ENCODE measurements at places on chromosomes 1 and 21.

DNA sequence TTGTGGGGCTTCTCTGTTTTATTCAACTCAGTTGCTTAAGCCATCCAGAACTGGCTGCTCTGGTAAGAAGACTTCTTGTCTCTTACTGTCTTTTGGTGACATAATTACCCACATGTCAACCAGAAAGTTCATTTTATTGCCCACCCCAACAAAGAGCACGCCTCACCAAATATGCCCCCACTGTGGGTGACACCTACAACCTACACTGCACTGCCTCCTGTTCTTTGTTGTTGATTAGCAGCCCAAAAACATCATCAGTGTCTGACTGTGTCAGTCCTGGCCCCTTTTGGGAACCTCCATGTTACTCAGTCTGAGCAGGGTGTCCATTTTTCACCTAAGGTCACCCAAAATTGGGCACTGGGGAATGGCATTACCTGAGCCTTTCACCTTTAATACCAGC, 49.3 kb downstream of the ZNF678 start:
- DNase-seq, result no peak

DNA sequence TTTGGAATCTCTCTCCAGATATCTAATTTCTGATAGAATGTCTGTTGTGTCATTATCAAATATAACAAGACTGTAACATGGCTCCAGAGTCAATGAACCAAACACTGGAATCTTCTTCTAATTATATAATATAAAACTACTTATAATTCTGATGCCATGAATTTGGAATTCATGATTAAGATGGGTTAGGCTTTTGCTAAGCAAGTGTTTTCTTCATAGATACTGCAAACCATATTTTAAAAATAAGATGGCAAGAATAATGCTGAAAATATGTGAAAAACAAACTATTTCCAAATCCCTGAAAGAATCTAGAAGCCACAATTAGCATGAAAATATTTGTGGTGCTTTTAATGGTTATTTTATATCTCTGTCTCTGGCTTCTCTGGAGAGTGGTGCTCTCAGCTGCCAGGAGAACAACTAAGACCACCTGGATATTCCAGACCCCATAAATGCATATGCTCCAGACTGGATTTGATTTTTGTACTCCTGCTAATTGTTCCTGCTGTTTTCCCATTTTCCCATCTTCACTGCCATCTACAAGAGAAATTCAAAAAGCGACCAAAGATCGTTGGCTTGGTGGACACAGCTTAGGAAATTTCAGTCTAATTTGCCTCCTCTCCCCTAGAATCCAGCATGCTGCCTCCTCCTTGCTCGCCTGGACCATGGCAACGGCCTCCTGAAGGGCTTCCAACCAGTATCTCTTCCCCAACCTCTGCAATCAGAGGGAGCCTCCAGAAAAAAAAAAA, 418.9 kb downstream of the SETD4 start:
- no peak for DNase-seq

DNA sequence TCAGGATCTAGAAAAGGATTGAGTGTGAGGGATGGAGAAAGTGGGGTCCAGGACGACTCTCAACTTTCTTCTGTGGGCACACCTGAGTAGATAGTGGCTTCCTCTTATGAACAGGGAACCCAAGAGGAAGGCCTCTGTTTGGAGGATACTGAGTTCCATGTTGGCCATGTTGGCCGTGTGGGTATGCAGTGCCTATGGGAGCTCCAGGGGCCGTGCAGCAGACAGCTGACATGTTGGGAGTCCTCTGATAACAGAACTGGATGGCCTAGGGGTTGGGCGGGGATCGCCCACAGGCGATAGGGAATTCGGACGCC, 43.0 kb downstream of the TMEM53 start:
- no peak for DNase-seq

GRCh38 chr1:101080859-101081258, 55.3 kb upstream of the DPH5 start:
- DNase-seq, result no peak

DNA sequence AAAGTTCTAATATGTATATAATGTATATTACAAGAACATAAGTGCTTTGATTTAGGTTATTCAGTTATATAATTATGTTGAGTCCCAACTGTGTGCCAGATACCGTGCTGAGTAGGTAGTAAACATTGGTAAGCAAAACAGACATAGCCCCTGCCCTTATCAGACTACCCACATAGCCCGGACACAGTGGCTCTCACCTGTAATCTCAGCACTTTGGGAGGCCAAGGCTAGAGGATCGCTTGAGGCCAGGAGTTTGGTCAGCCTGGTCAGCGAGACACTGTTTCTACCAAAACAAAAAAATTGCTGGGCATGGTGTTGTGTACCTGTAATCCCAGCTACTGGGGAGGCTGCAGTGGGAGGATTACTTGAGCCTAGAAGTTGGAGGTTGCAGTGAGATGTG, 30.7 kb downstream of the RNF11 start:
- DNase-seq, result no peak

DNA sequence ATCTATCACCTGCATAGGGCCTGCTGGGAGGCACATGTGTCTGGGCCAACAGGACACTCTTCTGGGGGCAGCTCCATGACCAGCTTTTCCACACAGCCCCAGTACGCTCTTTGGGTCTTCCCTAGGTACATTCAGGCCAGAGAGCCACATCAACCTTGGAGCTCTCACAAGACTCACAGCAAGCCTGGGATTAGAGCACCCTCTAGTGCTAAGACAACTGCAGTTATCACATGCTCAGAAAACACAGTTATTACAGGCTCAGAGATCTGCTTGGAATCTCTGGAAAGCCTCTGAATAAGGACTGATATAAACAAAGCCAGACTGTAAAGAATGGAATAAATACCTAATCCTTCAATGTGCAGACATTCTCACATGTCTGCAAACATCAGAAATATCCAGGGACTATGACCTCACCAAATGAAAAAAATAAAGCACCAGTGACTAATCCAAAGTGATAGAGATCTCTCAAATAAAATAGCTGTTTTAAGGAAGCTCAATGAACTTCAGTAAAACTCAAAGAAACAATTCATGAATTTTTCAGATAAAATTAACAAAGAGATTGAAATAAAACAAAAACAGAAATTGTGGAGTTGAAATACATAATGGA, 563.9 kb upstream of the NR5A2 start:
- no peak for DNase-seq

DNA sequence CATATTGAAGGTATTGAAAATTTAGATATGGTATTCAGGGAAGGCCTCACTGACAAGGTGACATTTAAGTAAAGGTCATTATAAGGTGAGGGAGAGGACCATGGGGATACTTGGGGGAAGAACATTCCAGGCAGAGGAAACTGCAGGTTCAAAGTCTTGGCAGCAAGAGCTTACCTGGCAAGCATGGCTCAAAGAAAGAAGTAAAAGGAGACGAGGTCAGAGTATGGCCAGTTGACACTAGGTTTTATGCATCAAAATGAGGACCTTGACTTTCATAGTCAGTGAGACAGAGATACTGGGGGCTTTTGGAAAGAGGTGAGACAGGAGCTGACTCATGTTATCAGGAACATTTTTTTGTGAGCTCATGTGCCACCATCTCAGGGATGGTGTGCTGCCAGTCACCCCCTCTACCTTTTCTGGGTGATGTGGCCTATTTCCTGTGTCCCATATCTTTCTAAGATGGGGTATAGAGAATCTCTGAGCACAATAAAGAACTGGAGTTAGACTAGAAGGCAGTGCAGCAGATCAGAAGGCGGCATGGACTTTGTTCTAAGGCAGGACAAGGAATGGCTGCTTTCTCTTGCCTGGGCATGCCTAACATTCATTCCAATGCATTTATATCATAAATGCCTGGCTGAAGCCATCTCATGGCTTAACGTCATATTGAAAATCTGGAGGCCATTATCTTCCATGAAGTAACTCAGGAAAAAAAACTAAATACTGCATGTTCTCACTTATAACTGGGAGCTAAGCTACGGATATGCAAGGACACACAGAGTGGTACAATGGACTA, 406.7 kb downstream of the NTNG1 start:
- no peak for DNase-seq

DNA sequence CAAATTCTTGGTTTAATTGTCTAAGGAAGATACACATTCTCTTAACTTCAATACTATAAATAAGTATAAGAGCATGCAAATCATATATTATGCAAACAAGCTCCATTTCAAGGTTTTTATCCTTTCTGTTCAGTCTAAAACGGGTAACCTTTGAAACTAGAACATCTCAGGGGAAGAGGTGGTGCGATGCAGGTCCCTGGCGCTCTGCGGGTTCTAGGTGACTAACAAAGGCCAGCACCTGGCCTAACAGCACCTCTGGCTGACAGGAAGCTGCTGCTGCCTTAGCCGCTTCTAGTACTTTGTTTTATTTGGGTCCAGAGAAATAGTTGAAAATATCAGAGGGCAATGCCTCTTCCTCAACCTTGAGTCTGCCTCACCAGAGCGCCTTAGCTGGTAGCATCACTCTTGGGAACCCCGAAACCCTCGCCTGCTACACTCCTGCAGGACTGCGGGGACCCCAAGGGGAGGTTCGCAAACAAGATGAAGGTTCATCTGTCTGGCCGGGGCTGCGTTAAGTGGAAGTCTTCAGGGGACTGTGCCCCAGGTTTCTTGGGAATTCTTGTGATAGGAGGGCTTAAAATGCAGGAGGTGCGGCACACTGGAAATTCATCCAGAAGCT, 45.5 kb downstream of the PRDM15 start:
- no peak for DNase-seq

DNA sequence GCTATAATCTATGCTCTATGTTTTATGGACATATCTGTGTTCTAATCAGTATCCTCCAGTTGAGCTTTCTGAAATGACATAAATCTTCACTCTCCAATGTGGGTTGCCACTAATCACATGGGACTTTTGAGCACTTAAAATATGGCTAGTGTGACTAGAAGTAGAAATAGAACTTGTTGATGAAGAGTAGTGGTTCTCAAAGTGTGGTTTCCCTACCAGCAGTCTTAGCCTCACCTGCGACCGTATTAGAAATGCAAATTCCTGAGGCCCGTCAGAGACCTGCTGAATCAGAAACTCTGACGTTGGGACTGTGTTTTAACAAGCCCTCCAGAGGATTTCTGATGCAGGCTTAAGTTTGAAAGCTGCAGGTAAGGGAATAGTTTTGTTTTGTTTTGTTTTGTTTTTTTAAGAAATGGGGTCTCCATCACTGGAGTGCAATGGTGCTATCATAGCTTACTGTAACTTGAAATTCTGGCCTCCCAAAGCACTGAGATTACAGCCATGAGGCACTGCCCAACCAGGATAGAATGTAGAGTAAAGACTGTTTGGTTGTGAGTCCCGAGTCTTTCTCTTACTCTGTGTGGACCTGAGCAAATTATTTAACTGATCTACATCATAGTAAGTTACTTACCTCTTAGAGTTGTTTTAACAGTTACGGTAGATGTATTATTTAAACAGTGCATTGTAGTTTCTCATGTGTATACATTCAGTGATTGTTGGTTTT, 21.7 kb downstream of the GLRX2 start:
- DNase-seq, result no peak

- no peak for DNase-seq
Measured at GRCh38 chr1:14866911-14867612, 268.6 kb downstream of the KAZN start.

GRCh38 chr1:207070811-207071210, 17.7 kb downstream of the PFKFB2 start:
- no peak for DNase-seq

- no peak for DNase-seq
Measured at GRCh38 chr1:227092069-227092468, 152.0 kb downstream of the COQ8A start.

DNA sequence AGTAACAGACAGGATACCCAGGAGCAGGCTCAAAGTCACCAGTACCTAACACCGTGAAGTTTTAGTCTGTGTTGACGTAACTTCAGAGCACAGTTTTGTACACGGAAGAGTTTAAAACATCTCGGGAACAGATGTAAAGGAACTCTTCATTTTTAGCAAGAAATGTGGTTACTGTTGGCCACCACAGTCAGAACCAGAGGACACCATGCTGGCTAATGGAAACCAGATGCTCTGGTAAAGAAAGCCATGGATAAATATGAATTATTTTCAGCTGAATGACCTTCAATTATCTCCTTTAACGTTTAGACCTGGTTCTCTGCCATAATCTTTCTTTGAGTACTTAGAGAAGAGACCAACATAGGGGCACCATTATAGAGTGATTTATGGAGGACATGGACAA, 115.9 kb downstream of the NTMT2 start:
- no peak for DNase-seq

- DNase-seq, result no peak
Measured at GRCh38 chr21:25901330-25901979, 166.7 kb downstream of the GABPA start.

- no peak for DNase-seq
Measured at GRCh38 chr1:57079454-57080157, 113.8 kb upstream of the C8B start.

GRCh38 chr1:209390764-209391163, 192.8 kb upstream of the CAMK1G start:
- DNase-seq, result no peak

GRCh38 chr1:11858968-11859871, 475 bp upstream of the NPPB start:
- DNase-seq, result peak; percentile 60

DNA sequence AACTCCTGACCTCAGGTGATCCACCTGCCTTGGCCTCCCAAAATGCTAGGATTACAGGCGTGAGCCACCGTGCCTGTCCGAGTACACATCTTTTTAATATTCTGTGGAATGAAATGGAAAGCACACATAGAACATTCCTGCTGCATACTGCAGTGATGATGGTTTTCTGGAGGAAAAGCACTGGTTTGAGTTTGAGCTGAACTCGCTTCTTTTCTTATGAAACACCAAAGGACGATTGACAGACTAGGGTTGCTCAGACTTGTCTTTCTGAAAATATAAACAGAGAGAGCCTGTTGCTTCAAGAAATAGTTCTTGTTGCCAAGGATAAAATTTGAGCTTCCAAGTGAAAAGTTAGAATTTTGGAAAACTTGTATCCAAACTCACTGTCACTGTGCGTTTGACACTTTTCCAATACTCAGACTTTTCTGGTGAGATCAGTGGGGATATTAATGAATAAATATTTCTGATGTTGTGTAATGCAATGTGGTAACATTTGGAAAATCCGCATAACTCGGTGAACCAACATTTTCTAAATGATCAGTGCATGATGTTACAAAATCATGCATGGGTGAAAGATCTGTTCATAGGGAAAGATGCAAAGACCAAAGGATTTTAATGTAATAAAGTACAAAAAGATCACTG, 15.0 kb upstream of the ERMAP start:
- DNase-seq, result no peak

- no peak for DNase-seq
Measured at GRCh38 chr21:15015622-15016471, 49.0 kb downstream of the NRIP1 start.

DNA sequence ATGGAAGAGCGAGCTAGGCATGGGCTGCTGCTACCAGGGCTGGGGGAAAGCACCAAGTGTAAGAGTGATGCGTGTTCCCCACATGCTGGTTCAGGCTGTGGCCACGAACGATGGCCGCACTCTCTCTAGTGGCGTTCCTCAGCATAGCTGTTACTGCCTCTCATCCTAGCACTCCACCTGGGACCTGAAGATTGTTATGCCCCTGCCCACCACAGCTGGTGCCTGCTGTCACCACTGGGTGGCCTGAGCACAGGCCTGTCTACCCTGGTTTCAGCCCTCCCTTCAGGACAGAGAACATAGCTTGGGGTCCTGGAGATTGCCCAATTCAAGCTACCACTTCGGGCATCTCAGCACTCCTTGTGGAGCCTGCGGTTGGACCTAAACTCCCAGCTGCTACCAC, 80.1 kb upstream of the PDC start:
- DNase-seq, result no peak

All from effector CD4-positive, alpha-beta T cell (primary cell).